ENCODE measurements at places on chromosomes 12 and 14.

DNA sequence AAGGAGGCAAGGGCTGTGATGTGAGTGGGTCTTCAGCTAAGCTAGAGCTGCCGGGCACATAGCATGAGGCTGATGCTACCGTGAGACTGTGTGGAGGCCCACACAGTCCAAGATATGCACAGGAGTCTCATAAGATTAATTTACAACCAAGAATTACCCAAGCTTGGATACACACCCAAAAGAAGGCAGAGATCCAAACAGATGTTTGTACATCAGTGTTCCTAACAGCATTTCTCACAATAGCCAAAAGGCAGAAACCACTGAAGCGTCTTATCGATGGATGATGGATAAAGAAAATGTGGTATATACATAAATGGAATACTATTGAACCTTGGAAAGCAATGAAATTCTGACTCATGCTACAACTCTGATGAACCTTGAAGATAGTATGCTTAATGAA is 40.8 kb upstream of the RIC8B start:
- no peak for DNase-seq

GRCh38 chr12:87813476-87814234 is 215.5 kb downstream of the C12orf50 start:
- no peak for DNase-seq

DNA sequence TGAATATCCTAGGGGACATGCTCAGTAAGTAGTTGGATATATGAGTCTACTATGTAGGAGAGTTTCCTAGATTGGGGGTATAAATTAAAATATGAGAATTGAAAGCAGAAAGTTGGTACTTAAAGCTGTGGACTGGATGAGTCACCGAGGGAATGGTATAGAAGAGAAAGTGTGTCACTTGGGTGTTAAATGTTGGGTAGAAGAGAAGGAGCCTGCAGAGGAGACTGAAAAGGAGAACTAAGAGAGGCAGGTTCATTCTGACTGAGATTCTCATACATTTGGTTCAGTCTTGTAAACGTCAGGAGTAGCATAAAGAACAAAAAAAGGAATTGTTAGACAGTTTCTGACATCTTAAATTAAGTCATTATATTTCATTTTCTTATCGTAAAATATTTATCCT is 19.9 kb downstream of the LRRC9 start:
- no peak for DNase-seq

DNA sequence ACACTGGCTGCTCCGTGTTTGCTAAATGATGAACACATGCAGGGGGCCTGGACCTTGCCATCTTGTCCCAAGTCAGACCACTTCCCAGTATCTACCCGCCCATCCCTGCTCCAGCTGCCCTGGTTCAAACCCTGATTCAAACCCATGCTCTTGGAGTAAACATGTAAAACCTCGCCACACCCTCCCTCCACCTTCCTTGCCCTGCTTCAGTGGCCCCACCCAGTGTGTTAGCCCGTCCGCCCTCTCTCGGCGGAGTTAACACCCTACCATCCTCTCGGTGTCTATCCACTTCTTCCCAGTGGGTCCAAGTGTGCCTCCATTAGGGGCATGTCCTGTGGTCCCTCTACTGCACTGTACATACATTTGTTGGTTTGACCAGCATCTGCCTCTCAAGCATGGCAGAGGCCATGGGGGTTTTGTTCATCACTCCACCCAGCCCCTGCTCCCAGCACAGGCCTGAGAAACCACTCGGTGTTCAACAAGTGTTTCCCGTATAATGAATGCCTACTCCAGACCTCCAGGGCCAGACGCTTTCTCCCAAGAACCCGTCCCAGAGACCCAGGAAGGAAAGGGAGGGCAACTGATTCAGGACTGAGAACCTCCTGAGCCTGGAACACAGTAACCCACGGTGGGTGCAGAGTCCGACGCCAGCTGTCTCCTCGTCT is 37.1 kb downstream of the P2RX4 start:
- no peak for DNase-seq

- DNase-seq = no peak
Observed at GRCh38 chr12:84038242-84038641, 874.4 kb downstream of the SLC6A15 start.

DNA sequence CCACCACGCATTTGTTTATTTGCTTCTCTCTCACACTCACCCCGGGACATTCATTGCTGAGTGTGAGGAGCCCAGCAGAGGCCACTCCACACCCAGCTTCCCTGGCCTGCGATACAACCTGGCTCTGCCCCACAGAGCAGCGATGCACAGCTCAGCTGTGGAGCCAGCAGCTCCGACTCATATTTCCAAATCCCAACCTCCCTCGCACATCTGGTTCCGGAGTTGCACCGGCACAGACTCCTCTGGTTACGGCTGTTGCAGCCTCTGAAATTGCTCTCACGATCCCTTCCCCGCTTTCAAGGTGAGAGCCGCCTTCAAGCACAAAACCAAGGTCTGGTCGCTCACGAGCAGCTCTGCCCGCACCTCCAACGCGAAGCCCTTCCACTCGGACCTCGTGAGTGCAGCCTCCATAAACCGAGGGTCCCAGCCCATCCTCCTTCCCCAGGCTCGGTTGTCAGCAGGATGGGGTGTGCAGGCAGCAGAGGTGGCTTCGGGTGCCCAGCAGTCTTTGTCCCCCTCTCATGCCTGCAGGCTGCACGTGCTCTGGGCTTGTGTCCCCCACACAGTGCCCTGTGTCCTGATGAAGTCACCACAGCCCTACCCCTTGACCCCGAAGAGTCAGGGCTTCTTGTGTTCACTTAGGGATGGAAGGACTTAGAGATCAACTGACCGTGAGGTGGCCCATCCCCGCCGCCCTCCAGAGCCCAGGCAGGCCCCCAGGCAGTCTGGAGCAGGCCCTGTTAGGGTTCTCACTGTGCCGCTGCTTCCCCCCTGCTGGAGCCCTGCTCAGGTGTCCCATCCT is 184.3 kb downstream of the ADGRD1 start:
- DNase-seq = peak; percentile 67

DNA sequence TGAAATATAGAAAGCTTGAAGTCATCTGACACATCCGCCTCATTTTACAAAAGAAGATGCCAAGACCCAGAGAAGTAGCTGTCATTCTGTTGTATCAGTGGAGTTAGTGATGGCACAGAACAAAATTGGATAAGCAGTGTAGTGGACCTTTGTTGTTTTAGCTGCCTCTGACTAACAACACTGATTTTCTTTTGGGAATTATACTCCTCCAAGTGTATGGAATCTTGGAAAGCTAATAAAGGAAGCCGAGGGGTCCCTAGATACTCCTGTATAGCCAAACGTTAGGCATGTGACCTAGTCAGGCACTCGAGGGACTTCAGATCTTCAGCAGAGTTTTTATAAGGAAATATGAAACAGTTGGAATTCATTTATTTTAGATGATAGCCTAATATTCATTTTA is 94.5 kb downstream of the OTOGL start:
- no peak for DNase-seq

- peak; percentile 24 for DNase-seq
Observed at GRCh38 chr14:93903342-93904184, 23.6 kb upstream of the FAM181A start.

GRCh38 chr12:85798122-85798521 is 38.1 kb downstream of the RASSF9 start:
- DNase-seq = no peak

DNA sequence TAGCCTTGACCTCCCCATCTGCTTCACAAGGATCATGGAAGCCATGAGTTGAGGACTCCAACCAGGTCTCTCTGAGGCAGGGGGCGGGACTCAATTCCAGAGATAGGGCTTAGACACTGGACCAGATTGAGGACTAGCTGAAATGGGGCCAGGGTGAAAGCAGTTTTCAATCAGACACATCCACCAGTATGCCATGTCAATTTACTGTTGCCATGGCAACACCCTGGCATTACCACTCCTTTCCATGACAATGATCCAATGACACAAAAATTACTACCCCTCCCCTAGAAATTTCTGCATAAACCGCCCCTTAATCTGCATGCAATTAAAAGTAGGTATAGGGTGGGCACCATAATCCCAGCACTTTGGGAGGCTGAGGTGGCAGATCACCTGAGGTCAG is 18.6 kb upstream of the DCAF5 start:
- no peak for DNase-seq

- DNase-seq = no peak
Observed at GRCh38 chr12:51320311-51320694, 3.7 kb downstream of the BIN2 start.

GRCh38 chr14:38137005-38137404 is 70.7 kb upstream of the SSTR1 start:
- DNase-seq = no peak

- peak; percentile 89 for DNase-seq
Observed at GRCh38 chr14:55102141-55102621, 26.9 kb upstream of the LGALS3 start.

DNA sequence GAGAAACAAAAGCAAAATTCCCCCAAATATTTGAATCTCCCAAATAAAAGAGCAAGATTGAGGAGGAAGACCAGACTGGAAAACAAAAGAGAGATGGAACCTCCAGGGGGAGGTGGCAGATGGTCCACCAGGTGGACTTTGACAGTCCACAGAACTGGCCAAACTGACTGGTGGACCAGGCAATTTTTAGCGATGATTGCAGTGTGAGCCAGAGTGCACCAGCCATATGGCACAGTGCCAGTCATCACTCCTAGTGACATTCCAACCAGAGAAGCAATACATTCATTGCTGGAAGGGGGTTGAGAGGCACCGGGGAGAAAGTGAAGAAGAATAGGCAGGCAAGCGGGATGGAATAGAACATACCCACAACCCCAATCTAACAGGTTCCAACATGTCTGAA is 182.9 kb downstream of the EXOC5 start:
- DNase-seq = peak; percentile 72

DNA sequence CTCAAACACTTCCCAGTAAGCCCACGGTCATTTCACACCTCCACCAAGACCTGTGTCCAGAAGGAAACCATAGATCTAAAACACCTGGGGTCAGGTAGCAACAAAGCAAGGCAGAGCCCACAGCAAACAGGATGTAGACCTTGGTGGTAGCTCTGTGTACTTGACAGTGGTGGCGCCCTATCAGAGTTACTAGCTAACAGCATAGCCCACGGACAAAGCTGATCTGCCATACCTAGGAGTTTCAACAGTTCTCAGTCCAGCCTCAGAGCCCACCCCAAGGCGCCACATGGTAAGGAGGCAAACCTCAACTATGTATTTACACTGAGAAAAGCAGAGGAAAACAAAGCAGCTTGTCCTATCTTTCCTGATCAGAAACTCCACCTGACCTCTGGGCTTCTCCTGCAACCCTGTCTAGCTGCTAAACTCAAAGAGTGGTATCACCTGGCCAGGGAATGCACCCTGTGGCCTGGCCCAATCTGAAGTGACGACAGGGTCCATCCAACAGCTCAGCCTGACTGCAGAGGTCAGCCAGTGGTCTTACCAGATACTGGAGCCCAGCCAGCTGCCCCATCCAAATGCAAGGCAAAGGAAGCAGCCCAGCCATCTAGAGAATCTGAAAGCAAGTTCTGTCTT is 46.3 kb downstream of the STON2 start:
- no peak for DNase-seq

DNA sequence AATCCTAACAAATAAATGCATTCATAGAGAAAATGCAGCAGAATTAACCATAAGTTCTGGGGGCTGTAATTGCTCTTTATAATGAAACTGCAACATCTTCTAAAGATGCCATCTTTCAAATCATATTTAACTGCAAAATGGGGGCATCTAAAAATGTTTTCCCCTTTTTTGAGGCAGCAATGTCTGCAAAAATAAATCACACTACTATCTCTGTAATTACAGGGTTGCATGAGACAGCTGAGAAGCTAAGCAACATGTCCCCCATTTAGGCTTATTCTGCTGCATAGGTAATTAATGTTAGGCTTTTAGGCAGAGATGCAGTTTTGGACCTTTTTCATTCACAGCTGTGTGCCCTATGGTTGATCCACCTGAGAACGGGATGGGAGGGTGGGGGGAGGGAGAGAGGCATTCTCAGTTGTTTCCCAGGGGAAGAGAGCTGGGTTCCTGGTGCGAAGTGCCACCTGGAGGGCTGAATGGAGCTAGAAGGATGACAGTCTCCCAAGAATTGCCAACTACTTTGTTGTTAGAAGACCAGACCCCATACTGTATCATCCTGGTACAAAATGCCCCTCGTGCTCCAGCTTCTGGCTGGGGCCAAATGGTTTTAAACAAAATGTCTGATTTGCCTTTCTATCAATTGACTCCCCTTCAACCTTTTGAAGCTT is 154.2 kb downstream of the APAF1 start:
- no peak for DNase-seq

- no peak for DNase-seq
Observed at GRCh38 chr12:114221136-114221833, 184.7 kb downstream of the TBX5 start.

DNA sequence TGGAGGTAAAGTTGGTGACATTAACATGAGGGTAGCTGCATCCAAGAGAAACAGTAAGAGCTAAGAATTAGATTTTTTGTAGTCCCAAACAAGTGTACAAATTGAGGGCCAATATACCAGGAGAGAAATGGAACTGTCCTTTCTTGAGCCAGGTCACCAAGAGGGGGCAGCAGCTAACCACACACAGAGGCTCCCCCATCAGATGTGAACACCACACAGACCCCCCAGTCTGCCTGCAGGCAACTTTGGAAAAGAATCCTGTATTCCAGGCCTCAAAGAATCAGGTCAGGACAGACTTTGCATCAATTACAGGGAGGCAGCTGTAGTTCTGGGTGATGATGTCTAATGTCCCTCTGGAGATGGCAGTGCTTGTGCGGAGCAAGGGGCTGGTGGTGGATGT is 77.9 kb downstream of the SPTB start:
- no peak for DNase-seq

GRCh38 chr12:75553836-75554555 is 42.6 kb upstream of the KRR1 start:
- DNase-seq = no peak

DNA sequence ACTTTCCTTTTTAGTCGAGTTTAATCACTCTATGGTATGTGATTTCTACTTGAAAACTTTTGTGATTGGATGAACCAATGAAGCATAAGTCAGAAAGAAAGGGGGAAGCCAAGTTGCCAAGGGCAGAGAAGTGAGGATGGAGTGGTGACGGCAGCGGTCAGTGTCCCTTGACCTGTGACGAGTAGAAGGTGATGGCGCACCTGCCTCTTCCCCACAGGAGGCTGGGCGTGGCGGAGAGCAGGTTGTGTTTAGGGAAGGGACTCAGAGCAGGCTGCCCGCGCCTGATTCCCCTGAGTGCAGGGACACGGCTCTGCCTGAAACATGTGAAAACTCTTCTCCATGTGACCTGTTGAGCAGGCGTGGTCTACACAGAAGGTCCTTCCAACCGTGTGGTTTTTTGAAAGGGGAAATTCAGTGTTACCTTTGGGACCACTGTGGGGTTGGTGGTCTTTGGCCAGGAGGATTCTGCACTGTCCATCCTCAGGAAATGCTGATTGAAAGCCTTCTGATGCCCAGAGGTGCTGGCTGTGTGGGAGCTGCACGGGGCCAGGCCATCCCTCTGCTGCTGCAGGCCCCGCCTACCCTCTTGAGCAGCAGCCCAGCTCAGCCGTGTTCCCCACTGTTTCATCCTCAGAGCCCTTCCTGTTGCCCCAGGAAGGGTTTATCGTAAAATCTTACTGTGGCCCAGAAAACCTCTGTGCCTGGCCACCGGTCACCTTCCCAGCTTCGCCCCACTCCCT is 23.5 kb upstream of the AMN start:
- no peak for DNase-seq

All from DMS79 treated with DMSO at 0.1 percent for 48 hours (cell line).